ENCODE measurements at places on chromosomes 1 and 21.

GRCh38 chr1:198837278-198838021 lies 198.6 kb downstream of the PTPRC start:
- DNase-seq: no peak

DNA sequence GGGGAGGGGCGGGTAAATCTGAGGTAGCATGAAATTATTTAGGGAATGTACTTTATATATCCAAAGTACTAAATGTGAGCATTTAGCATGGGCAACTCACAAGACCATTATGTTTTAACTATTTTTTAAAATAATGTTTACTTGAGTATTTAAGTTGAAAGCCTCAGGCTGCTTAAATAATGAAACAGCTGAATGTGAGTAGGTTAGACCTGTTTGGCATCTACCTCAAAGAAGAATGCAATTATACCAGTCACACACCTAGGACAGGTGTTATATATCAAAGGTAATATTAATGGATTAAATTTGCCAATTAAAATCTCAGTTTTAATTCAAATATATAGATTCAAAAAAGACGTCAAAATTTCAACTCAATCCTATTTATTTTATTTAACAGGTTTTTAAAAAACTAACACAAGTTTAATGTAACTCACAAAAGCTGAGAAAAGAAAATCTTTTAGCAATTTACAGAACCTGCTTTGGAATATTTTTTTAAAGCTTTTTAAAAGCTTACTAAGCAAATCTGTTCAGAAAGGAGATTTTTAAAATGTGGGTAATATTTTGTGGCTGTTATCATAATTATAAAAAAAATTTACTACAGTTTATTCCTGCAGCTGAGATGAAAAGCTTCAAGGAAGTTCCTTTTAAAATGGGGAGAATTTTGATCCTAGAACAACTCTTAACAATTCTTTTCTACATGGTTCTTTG lies 104.6 kb upstream of the LBR start:
- DNase-seq: no peak

DNA sequence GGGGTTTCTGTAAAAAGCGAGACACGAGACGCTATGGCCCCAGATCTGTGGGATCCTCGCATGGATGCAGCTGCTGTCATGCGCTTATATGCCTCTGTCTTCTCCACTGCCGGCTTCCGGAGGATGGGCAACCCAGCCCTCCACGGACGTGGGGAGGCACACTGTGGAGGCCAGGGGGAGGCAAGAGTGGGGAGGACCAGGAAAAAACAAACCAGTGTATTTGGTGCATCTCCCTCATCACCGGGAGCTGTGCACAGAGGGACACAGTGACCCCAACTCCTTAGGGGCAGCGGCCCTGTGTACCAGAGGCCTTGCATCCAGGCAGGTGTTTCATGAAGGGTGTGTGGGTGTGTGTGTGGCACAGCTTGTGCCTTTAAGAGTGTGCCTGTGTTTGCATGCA lies 95.0 kb downstream of the AJAP1 start:
- no peak for DNase-seq

- no peak for DNase-seq
Observed at GRCh38 chr1:207853372-207853757, 57.6 kb downstream of the CD34 start.

DNA sequence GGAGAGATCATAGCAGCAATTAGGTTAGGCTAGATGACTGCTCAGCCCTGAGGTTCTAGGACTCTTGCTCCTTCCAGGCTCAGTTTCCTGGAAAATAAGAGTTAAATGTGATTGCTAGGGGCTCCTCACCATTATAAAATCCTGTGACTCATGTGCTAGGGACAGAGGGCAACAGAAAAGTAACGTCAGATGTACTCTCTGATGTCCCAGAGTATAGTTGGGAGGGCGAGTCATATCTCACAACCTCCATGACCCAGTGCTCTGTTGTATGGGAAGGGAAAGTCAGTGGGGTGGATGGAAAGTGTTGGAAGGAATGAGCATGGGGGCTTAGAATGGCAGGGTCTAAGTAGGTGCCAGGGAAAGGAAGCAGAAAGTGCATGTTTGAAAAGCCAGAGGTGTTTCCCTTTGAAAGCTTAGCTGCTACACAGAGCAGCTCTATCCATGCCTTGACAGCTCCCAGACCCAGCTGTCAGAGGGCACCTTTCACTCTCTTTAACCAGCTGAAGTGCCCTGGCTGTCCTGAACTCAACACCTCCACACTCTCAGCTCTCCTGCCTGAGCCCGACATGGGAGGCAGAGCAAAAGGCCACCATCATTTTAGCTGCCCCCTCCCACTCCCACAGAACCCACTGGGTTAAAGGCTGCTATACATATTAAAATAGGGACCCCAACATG lies 11.6 kb downstream of the GJA5 start:
- DNase-seq: no peak

DNA sequence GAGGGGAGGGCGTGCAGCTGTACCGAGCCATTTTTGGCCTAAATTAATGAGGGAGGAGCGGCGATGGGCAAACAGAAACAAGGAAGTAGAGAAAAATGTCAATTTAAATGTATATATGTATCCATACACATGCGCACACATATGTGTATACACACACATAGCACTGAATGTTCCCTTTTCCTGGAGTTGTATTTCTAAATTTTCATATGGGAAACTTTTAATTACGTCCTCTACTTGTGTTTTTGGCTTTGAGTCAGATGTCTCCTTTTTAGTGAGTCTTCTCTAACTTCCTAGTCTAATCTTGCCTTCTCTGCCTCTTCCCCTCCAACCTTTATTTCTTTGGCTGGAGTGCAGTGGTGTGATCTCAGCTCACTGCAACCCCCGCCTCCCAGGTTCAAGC lies 15.4 kb upstream of the CYYR1 start:
- no peak for DNase-seq

- peak; percentile 93 for DNase-seq
Observed at GRCh38 chr1:119870917-119871596, 25.3 kb downstream of the ADAM30 start.
